ENCODE measurements at places on chromosomes 2 and 18.

GRCh38 chr2:193907561-193907960 is 1712.8 kb upstream of the TMEFF2 start:
- no peak for DNase-seq

DNA sequence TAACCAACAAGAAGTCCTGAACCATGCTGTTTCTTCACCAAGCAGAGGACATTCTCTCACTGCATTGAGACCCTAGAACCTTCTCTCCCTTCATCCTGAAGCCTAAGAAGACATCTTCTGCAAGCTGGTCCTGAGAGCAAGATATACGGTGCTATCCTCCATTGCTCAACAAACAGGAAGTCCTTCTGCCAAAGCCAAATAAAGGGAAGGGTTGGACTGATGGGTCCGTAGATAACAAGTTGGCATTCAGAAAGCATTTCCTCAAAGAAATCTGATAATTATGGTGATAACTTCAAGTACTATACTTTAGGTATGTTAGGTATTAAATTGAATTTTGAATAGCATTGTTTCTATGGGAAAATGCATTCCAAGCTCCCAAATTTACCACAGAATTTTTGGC is 23.3 kb downstream of the GRB14 start:
- no peak for DNase-seq

DNA sequence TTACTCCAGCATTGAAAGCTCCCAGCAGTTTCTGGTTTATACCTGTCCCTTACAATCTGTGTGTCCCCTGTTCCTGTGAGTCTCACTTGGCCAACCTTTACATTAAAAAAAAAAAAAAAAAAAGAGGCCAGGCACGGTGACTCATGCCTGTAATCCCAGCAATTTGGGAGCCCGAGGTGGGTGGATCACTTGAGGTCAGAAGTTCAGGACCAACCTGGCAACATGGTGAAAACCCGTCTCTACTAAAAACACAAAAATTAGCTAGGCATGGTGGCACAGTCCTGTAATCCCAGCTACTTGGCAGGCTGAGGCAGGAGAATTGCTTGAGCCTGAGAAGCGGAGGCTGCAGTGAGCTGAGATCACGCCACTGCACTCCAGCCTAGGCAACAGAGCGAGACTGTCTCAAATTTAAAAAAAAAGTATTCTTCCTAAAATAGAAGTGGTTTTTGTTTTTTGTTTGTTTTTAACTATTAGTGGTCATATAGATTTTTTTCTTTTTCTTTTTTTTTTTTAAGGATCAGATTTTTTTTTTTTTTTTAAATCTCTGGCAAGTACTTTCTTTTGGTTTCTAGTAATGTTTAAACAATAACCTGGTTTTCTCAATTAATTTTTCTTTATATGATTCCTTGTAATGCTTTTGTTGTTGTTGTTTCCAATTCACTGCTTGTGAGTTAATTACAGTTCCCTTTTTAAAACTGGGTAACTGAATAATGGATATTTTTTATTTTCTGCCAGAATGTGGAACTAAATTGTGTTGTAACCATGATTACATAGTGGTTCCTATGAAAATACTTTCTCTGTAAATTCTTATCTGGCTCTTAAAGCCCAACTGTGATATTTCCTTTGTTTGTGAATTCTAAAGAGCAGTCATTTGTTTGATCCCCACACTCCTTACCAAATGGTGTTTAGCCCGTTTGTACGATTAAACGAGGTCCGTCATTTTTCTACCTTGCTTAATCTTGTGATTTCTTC is 116.8 kb downstream of the CTAGE1 start:
- no peak for DNase-seq

DNA sequence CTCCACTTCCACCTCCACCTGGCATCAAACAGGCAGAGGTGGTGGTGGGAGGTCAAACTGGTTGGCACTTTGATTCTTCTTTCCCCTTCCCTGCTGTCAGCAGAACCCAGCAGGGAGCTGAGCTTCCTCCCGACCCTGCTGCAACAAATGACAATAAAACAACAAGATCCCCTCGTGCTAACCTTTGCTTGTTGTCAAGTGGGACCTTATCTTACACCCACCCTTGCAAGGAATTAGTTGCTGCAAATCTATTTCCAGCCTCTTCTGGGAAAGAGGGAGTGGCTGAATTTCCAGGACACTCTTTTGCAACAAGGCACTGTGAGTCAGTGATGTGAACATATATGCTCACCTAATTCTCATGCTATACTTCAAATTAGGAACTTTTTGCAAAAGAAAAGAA is 655.1 kb downstream of the DSC3 start:
- DNase-seq: no peak

DNA sequence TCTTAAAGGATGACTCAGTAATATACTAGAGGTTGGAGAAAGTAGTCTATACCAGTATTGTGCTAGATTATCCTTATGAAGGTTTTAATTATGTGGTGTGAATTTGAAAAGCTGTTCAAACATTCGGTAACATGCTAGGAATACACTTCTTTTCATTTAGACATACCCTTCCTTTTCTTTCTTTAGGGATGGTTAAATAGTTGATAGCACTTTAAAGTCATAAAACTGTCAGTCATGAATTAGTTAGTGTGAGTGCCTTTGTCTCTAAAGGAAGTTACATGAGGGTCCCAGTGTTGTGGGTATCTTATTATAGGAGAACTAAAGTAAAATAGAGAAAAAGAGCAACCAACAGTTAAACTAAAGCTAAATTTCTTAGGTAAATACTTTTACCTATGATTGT is 149.3 kb downstream of the CSRNP3 start:
- DNase-seq: no peak

GRCh38 chr2:205496772-205497171 is 185.5 kb upstream of the NRP2 start:
- DNase-seq: no peak

DNA sequence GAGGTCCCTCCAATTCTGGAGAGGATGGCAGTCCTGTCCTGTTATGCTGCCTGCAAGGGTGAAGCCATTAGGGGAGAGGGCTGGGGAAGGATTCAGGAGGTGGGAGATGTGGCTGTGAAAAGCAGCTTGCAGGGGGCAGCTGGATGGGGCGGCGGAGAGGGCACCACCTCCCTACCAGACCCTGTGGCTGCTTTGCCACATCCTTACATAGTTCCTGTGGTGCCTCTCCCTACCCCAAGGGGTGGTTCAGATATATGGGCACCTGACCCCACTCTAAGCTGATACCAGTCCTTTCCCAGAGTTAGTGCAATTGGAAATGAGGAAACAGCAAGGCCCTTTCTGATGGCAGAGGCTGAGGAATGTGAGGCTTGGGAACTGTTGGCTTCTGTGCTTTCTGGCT is 6.1 kb upstream of the ACOXL start:
- DNase-seq: no peak

DNA sequence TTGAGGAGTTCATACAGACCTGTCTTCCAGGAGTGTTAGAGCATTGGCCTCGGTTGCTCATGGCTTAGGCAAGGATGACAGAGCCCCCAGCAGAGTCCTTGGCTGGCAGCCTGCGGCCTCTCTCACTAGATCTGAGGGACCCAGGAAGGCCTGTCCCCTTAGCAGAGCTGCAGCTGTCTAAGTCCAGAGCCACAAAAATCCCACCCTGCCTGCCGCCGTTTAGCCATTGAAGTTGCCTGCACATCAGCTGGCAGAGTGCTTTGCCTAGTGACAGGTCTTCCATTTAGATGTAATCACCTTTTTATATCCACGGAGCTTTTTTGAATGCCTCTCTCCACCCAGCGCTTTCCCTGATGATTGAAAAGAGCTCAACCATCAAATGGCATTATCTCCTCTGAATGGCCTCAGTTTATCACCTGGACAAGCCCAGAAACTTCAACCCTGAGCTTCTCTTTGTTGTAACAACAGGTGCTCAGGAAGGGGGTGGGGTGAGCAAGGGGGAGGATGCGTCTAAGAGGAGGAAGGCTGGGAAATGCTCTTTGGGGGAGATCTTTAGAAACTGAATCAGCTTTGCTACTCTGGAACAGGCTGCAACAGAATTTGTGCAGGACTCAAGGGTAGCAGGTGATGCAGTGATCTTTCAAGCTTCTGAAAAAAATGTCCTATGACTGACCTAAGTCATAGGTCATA is 71.9 kb downstream of the TNP1 start:
- DNase-seq: no peak

- no peak for DNase-seq
These were observed 297.4 kb downstream of the SMAD2 start for GRCh38 chr18:47632970-47633635.

DNA sequence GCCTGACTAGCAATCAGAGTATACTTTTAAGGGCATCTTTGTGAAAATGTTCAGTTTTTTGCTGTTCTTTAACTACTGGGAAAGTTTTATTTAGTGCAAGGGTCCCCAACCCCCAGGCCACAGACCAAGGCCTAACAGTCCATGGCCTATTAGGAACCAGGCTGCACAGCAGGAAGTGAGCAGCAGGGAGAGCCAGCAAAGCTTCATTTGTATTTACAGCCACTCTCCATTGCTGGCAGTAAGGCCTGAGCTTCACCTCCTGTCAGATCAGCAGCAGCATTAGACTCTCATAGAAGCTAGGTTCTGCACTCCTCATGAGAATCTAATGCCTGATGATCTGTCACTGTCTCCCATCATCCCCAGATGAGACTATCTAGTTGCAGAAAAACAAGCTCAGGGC is 17.1 kb upstream of the NR4A2 start:
- DNase-seq: no peak

GRCh38 chr2:29174937-29175336 is 59.7 kb downstream of the CLIP4 start:
- no peak for DNase-seq

DNA sequence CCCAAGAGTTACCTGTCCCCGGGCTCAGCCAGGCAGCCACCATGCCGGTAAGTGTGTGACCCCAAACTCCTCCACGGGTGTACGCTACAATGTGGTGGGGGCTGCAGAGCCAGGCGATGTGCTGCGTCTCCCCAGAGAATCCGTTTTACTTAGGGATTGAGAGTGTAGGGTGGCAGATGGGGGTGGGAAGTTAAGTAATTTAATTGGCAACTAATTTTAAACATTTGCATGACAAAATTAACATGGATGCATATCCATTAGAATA is 26.6 kb upstream of the RPL31 start:
- DNase-seq: no peak

GRCh38 chr2:9832586-9832985 is 10.7 kb upstream of the TAF1B start:
- DNase-seq: no peak

GRCh38 chr2:47893771-47894170 is 12.5 kb downstream of the FBXO11 start:
- DNase-seq: no peak

DNA sequence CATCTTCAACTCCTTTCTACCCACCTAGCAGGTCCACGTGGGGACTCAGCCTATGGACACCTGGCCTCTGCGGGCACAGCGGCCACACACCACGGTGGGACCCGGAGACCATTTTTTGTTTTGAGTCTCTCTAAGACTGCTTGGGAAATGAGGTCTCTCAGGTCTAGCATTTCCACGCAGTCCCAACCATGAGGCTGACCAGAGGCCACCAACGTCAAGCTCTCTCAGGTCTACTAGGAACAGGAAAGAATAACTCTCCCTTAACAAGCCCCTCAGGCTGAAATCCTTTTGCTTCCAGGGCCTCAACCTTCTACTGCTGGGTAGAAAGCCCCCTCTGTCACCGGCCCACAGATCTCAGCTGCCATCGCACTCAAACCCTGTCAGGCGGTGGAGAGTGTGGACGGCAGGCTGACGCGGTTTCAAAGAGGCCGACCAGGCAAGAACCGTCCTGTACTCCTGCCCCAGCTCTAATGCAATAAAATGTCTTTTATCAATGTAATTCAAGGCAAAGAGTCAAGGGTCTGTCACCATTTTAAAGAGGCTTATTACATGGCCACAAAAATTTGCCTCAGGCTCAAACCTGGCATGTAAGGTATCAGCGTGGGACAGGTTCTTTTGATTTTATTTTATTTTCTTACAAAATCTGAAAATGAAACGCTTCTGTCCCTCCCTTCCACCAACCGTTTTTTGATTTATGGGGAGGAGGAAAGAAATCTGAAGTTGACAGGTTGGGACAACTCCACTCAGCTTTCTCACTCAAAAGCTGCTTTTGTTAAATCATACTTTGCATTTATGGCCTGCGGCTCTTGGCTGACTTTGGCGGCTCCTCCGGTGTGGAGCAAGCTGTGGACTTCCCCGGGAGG is 74.0 kb downstream of the BCL11A start:
- no peak for DNase-seq

DNA sequence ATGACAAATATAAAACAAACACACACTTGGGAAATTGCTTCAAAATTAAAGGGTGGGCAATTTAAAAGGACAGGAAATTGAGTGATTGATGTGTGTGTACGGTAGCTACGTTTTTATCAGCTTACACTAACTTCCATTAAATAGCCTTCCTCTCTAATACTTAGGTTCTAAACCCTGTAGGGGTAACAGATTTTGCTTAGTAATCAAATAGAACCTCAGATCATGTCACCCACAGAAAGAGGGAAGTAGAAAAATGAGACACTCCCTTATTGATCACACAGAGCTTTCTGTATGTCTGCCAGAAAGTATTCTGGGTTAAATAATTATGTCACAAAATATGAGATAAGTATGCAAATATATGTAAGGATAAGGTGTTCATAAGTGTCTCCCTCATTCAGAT is 93.3 kb downstream of the ICA1L start:
- no peak for DNase-seq

DNA sequence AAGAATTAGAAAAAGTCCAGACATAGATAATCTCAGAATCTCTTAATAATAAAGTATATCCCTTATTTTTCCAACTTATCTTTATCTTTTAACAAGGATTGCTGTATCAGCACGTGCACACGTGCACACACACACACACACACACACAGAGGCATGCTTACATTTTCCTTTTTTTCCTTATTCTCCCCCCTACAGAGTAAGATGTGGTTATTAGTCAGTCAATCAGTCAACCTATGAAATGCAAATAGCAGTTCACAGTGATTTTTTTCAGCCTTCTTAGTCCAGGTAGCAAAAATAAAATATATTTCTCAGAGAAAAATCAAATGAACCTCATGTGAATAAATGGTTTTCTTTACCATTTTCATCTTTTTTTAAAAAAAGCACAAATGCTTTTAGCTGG is 506.2 kb upstream of the SLC39A10 start:
- no peak for DNase-seq

DNA sequence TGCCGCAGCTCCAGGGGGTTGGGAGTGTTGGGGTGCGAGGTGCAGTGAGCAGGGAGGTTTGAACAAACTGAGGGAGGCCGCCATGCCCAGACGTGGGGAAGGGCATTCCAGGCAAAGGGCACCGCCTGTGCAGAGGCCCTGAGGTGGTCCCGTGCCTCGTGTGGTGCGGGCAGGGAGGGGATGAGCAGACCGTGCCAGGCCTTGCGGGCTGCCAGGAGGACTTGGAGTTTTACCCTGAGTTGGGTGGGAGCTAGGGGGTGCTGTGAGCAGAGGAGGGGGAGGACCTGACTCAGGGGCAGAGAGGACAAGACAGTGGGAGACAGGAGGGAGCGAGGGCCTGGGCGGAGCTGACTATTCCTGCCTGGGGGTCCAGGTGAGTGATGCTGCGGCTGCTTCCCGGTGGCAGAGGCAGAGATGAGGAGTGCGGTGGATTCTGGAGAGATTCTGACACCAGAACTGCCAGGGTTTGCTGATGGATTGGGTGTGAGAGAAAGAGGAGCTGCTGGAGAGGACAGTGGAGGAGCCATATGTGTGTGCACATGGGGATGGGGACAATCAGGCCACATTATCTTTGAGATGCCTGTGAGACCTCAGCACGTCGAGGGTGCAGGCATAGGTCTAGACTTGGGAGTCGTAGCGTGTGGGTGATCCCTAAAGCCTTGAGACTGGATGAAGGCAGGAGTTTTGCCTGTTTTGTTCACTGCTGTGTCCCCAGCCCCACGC is 23.4 kb downstream of the ZAP70 start:
- no peak for DNase-seq

Data from stimulated activated CD8-positive, alpha-beta memory T cell treated with anti-CD3 and anti-CD28 coated beads, Interleukin-15, amount 100 ng/mL, for 4 hours (primary cell).